ENCODE measurements at places on chromosomes 11 and 22.
A peak's percentile ranks its signal among the peaks of the same experiment; 100 is the strongest.

GRCh38 chr11:76795936-76796441 lies 12.8 kb downstream of the TSKU start:
- DNase-seq, result no peak

DNA sequence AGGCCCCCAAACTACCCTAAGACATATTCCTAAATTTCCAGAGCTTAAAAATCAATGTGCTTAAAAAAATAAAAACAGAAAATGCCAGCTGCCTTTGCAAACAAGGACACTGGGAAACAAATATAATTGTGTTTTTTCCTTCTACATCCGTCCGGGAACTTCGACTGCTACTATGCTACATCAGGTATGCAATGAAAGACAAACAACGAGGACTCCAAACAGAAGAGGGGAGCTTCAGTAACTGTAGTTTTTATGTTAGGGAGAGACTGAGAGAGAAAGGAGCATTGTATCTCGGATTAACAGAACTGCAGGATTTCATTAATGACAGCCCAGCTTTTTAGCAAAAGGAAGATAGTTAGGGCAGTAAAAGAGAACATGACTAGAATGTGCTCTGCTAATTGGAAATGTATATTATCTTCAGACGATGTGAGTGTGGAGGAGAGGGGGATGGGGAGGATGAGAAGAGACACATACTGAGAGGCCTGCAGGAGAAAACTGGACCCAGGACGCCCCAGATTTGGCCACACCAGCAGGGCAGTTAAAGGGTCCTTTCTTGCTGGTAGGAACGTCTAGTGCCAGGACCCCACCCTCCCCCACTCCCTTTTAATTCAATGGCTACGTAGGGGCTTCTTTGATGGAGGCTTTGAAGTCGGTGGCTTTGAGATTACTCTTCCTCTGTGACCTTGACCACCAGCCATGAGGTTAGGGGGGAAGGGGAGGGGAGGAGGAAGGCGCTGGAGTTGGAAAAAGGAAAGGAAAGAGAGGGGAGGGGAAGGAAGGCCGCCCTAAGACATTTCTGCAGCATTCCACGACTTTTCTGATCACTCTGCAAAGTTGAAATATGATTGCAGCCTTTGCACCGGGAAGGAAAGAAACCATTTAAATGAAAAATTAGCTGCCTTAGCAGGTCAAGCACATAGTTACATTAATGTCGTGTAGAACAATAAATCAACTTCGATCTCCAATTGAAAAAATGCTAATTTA lies 187.1 kb downstream of the BLID start:
- no peak for DNase-seq

DNA sequence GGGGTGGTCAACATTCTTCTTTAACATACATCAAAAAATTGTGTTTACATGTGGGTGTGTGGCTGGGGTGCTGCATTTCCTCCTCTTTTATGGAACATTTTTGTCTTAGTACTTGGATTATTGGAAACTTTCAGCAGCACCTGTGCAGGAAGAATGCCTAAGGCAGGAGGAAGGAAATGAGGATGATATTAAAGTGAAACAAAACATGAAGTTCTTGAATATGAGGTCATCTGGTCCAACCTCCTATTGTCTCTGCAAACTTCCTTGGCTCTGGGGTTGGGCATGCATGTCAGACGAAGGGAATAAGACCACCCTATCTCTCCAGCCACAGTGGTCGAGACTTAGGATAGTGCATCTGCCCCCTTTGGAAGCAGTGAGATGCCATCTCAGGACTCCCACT lies 20.6 kb upstream of the OR9Q1 start:
- no peak for DNase-seq

- no peak for DNase-seq
Measured at GRCh38 chr11:75498556-75499255, 27.0 kb downstream of the GDPD5 start.

GRCh38 chr11:3835751-3836150 lies 5.0 kb downstream of the RHOG start:
- DNase-seq, result peak; percentile 71

DNA sequence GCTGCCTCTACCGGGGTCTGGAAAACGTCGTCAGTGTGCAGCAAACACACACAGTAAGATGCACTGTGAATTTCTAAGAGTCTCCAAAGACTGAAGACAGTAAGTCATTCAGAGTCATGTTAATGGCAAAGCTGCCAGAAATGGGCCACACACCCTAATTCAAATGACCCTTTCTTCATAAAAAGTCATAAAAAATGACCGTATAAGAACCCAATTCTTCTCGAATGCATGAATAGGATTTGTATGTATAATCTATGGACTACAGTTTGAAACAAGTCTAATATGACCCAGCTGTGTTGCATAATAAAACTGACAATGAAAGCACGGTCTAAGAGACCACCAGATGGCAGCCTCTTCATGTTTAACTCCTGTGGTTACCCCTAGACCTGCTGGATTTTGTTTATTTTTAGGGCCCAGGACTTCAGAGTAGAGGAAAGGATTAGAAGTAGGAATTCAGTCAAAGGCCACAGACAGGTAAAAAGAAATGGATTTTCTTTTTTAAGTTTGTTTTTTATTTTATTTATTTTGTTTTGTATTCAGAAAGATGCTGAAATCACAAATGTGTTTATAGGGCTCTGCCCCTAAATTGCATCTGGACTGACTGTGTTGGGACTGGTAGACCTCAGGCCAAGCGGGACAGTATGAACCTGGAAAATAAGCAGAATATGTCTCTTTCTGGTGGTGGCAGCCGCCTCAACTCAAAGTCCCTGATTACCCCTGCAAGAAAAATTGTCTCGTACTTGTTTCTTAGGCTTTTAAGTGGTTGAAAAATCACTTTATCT lies 32.1 kb upstream of the SLC5A12 start:
- peak; percentile 44 for DNase-seq

DNA sequence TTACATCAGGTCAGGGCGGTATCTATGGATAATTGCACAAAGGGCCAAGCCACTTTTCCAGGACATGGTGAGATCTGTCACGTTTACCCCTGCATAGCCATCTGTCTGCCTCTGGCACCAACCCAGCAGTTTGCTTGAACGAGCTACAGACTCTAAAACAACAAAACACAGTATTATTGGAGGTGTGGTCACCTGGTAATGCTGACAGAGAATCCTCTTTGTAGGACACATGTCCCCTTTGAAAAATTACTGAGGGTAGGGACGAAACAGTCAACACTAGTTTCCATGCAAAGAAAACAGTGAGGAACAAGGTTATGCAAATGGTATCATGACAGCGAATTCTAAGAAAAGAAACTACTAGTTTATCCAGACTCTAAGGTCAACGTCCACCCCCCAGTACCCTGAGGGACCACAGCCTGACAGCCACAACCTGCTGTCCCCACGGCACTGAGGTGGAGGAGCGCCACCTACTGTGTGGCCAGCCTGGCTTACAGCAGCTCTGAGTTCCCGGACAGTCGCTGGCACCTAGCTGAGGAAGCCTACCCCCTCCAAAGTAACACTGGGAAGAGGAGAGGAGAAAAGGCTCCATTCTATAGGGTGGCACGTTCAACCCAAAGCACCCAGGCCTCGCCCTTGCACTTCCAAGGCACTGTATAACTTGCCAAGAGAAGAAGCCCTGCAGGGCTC lies 117.4 kb upstream of the BID start:
- DNase-seq, result peak; percentile 20

DNA sequence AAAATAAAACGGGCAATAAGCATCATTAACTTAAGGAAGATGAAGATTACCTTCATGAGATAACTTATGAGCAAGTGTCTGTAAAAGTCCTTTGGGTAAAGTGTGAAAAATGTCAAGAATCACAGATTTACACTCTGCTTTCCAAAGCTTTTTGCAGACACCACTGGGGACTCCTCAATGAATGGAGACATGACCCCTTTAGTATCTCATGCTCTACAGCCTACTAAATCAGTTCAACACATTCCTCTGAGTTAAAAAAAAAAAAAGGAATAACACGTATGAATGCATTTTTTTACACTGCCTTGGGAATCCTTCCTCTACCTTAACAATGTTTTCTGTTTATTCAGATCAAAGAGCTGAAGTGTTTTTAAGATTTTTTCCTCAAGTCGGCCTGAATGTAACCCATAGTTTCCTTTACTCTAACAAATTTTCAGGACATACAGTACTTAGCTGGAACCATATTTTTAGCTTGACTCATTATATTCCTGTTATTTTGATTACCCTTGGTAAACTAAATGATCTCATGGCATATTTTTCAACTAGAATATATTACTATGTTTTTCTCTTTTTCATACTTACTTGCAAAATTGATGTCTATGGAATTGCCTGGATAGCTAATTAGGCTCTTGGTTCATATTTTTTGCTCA lies 25.9 kb upstream of the RAB30 start:
- DNase-seq, result no peak

DNA sequence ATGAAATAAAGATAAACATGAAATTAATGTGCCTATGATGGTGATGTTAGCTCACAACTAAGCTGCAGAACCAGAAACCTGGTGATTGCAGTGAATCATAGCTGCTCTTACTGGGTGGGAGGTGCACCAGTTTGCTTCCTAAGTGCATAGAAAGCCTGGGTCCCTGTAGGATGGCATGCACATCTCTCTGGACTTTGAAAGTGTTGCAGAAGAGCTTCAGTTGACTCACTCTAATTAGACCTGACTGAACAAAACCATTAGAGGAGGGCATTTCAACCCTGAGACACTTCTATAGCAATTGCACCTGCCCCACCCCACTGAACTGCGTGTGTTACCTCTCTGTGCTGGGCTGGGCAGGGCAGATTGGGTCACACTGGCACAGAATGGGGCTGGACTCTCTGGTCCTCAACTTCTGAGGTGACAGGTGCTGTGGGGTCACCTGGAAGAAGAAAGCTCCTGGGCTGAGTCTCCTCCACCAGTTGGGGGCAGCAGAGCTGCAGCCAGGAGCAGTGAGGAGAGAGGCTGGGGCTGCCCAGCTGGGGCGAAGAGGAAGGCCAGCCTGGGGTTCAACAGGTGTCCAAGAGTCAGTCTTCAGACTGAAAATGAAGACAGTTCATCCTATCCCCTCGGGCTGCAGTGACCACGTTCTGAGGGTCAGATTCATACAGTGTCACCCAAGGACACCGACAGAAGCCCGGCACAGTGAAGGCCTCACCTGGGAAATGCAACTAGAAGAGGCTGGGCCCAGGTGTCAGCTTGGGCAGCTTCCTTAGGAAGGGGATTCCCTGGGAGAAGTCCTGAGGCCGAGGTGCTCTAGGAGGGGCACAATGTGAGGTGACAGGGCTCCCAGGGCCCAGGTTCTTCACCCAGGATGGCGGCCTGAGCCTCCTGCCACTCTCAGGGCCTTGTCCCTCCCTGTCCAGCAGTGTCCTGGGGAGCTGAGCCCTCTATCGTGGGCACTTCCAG lies 58.1 kb downstream of the GGTLC2 start:
- no peak for DNase-seq

DNA sequence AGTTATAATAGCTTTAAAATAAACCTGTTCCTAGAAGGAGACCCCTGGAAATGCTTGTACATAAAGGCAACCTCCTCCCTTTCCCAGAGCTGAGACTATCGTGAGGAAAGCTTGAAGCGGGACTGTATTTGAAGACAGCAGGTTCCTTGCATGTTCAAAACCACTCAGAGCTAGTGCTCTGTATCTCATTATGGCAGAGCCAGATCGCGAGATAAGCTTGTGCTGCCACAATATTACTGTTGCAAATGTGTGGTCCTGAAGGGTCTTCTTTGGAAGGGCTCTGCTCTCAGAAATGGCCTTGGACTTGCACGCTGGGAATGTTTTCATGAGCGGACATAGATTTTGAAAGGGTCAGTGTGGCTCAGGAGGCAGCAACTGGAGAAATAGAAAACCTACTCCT lies 168.2 kb downstream of the KIRREL3 start:
- no peak for DNase-seq

GRCh38 chr11:117316197-117316961 lies at the start of gene BACE1:
Gene BACE1 (minus strand): TSS chr11:117316256. CDS start chr11:117315795, 461 bp downstream.
- peak; percentile 86 for DNase-seq

GRCh38 chr11:45815747-45816146 lies 10.8 kb downstream of the SLC35C1 start:
- no peak for DNase-seq

GRCh38 chr11:71565263-71565662 lies at the start of gene KRTAP5-10:
Gene KRTAP5-10 (plus strand): TSS chr11:71565563. CDS start chr11:71565588, 25 bp downstream.
- no peak for DNase-seq

GRCh38 chr11:15146271-15147003 lies 31.7 kb downstream of the INSC start:
- DNase-seq, result no peak

GRCh38 chr22:38841211-38841610 lies 2.6 kb downstream of the NPTXR start:
- DNase-seq, result no peak

GRCh38 chr11:29914203-29914930 lies 102.5 kb downstream of the KCNA4 start:
- DNase-seq, result no peak

Measured in suppressor macrophage (primary cell).